ENCODE measurements at places on chromosomes 6 and 20.

- no peak for DNase-seq
Measured at GRCh38 chr6:125207956-125208355, 54.4 kb downstream of the TPD52L1 start.

DNA sequence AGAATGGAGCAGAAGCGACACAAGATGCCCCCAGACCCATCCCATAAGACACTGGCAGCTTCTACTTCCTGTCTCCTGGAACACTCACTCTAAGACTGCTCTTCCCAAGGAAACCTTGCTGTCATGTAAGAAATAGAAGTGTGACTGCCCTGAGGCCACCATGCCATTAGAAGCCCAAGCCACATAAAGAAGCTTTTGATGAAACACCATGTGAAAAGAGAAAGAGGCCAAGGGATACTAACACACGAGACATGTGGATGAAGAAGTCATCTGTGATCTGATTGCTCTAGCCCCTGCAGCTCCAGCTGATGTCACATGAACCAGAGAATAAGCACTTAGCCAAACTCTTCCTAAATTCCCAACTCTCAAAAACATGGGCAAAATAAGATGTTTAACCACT lies 117.9 kb upstream of the PCSK2 start:
- DNase-seq = no peak

DNA sequence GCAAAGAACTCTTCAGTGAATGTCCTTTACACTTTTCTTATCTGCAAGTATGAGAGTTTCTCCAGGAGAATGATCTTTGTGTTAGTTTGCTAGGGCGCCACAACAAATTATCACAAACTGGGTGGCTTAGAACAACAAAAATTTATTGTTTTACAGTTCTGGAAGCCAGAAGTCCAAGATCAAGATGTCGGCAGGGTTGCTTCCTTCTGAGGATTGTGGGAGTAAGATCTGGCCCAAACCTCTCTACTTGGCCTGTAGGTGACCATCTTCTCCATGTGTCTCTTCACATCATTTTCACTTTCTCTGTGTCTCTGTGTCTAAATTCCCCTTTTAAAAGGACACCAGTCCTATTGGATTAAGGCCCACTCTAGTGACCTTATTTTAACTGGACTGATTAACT lies 103.0 kb downstream of the ADTRP start:
- DNase-seq = peak; percentile 21

GRCh38 chr6:40963019-40963418 lies 76.0 kb downstream of the UNC5CL start:
- no peak for DNase-seq

GRCh38 chr6:39225946-39226437 lies 3.3 kb downstream of the KCNK5 start:
- DNase-seq = no peak

GRCh38 chr6:25553502-25553901 lies 98.5 kb upstream of the SCGN start:
- no peak for DNase-seq

DNA sequence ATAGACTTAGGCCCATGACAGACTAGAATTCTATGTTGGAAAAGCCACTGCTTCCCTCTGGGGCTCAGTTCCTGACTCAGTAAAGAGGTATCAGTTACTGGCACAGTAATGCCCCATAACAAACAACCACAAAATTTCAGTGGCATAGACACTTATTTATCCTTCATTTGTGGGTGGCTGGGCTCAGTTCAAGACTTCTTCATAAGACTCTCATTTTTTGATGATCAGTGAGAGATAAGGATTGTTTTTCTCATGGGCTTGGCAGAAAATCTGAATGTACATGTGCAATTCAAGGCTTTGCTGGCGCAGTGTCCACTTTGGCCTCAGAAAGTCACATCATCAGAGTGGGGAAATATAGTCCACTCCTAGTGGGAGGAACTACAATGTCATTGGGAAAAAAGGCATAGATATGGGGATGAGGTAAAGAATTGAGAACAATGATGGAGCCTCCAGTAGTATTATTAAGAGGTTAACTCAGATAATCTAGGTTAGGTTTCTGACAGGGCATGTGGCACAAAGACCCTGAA lies 384.6 kb upstream of the FLRT3 start:
- no peak for DNase-seq

DNA sequence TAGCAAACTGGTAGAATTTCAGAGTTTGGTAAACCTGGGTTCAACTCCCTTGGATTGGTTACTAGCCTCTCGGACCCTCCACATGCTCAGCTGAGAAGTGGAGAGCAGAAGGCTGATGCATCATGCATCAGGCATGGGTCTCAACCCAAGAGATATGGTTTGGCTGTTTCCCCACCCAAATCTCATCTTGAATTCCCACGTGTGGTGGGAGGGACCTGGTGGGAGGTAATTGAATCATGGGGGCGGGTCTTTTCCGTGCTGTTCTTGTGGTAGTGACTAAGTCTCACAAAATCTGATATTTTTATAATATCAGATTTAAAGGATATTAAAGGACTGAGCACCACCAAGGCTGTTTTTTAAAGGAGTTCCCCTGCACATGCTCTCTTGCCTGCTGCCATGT lies 75.1 kb downstream of the PPP1R3G start:
- DNase-seq = no peak

- no peak for DNase-seq
Measured at GRCh38 chr6:110328259-110328658, 29.9 kb downstream of the METTL24 start.

- DNase-seq = no peak
Measured at GRCh38 chr20:44224637-44225036, 14.1 kb upstream of the OSER1 start.

GRCh38 chr6:17971128-17972073 lies 16.0 kb downstream of the KIF13A start:
- no peak for DNase-seq

GRCh38 chr20:38108986-38109541 lies 56.0 kb downstream of the TGM2 start:
- DNase-seq = no peak

DNA sequence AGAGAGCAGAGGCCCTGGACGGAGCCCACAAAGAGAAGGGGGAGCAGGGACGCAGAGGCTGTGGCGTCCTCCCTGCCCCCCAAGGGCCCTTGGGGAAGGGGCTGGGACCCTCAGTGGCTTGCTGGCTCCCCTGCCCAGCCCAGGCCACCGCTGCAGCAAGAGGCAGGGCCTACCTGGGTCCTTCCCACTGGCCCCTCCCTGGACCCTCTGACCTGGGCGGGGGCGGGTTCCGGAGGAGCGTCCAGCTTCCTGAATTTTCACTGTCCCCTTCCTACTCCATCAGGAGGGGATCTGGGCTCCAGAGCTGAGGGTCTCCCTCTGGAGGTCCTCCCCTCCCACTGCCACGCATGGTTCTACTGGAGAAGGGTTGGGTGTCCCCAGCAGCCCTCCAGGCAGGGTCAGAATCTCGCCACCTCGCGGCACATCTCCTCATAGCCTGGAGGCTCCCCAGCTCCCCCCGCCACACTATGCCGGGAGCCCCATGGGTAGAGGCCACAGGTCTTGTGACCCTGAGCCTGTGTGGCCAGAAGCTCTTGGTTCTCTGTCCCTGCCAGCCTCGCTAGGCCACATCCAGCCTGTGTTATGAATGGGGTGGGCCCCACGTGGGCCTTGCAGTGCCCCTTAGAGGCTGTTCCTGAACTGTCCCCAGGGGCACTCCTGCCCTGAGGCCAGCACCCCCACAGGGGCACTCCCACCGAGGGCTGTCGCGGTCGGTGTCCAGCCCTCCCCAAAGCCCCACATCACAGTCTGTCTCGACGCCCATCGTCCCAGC lies 1.0 kb upstream of the SOX18 start:
- no peak for DNase-seq

DNA sequence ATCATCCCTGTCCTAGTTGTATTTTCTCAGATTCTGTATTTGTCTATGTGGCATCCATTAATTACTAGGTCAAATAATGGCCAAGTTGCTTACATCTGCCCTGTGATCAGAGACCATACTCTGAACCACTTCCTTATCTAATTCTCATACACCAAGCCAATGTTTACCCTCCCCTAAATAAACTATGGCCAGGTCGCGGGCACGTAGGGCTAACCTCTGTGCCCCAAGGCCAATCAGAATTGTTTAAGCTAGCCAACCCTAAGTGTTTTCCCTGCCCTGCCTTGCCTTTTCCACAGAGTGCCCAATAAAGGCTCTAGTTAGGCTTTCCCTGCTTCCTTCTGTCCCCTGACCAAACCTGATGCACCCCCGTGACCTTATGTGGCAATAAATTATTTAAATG lies 2.8 kb upstream of the CALHM4 start:
- DNase-seq = no peak

DNA sequence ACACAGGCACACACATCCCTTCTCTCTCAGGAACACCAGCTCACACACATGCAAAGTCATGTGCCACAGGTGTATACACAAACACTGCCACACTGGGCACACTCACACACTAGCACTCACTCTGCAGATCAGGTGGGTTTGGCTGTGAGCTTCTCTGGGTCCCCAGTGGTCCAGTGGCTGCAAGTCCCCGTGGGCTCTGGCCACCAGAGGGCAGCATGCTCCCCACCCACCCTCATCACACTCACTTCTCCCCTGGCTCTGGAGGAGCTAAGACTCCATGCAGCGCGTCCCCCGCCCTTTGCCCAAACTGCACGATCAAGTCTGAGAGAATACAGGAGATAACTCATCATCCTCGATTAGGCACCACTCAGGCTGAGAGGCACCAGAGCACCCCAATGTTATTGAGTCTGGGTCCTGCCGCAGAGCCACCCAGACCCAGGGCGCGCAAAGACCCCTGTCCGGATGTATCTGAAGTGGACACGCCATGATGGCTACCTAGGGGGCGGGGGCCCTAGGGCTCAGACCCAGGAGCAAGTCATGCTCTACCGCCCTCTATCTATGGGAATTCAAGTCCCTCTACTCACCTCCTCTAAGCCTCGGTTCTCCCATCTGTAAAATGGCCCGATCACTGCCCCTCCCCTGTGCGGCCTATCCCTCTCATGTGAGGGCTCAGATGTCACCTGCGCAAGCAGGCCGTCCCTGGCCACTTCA lies 90.5 kb downstream of the GRM4 start:
- DNase-seq = peak; percentile 50

DNA sequence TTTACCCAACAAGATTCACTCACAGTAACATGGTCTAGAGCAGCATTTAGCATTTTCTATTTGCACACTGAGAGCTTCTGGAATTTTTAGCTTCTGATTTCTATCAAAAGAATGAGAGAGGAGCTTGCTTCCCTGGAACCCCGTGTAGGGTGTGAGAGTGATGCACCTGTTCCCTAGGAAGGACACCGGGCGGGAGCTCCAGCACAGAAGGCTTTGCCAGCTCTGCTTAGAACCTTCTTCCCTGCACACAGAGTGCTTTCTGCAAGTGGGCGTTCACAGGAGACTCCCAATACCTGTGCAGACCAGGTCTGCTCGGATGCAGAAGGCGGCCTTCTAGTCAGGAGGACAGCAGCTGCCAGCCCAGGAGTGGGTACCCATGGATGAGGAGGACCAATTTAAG lies 217.3 kb downstream of the TBXT start:
- DNase-seq = no peak

- no peak for DNase-seq
Measured at GRCh38 chr20:1381753-1382591, 10.9 kb downstream of the FKBP1A start.

DNA sequence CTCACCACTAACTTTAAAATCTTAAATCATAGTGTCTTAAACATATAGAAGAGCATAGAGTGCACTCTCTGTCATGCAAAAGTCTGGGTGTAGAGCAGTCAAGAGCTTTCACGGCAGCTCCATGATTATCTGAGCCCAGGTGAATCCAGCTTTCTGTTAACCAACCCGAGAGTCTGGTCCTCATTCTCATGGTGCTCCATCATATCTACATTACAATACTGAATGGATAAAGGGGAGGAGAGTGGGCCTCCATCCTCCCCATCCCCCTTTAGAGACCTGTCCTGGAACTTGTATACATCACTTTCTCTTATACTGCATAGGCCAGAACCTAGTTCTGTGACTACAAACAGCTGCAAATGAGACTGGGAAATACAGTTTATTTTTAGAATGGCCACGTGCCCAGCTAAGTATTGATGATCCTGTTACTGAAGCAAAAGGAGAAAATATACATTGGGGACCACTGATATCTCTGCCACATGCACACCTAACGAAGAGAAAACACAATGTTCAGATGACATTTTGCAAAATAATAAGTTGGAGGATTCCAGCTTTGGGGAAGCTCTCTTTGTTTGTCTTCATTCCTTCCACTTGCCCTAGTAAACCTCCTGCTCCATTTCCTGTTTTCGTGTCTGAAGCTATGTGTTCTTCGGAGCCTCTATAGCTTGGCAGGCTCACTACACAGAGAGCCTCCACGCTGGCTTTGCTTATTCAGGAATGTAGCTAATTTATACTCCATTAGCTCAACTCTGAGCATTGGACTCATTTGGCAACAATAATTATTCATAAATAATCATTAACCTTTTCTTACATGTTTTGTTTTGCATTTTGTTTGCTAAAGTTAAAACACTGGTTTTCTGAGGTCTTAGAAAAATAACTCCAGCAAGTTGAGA lies 110.1 kb downstream of the IYD start:
- DNase-seq = no peak

GRCh38 chr6:28789553-28790083 lies 134.2 kb downstream of the TRIM27 start:
- DNase-seq = peak; percentile 77

- DNase-seq = no peak
Measured at GRCh38 chr6:17974570-17975368, 12.7 kb downstream of the KIF13A start.

- no peak for DNase-seq
Measured at GRCh38 chr6:134744301-134744700, 205.6 kb downstream of the ALDH8A1 start.

DNA sequence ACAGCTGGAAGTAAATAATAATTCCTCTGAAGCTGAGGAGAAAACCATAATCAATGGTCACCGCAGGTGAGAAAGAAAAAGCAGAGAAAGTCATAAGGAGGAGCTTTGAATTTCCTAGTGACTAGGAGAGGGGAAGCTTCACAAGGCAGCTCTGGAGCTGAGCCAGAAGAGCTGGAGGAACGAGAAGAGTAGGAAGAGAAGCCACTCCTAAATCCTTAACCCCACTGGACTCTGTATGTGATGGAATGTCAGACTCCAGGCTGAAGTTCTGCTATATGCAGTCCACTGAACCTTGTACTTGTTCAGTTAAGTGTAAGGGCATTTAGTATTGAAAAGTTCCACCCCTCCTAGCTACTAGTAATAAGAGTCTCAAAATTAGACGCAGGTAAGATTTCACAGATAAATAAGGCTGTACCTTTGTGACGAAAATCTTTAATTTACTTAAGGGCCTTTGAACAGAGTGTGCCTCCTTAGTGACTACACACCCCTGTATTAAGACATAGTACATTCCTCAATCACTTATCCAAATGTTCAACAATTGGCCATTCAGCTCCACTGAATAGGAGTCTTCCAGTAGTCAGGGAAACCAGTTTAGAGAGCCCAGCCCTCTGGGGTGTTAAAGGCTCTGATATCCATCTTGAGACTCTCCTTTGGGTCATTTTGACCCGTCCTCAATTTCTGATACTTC lies 71.4 kb upstream of the UFL1 start:
- DNase-seq = no peak
